ENCODE measurements at places on chromosomes 1 and 21.

- DNase-seq, result peak; percentile 83
Measured at GRCh38 chr1:18922319-18922726, 20.0 kb upstream of the ALDH4A1 start.

DNA sequence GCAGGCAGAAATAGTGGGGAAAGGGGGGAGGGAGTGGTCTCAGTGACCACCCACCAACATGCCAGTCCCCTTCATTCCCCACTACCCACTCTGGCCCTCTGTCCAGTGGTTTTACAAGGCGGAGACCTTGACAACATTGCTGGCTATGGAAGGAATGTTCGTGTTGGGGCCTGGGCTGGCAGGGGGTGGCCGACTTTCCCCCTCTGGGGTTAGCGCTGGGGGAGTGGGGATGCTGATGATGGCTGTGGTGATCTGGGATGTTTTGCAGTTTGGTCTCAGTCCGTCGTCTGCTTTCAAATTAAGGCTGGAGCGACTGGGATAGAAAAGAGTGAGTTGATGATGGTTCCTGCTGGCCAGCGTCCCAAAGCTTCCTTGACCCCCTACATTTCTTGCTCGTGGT, 20.3 kb downstream of the DDX20 start:
- no peak for DNase-seq

- no peak for DNase-seq
Measured at GRCh38 chr1:11690397-11691301, 861 bp upstream of the DRAXIN start.

DNA sequence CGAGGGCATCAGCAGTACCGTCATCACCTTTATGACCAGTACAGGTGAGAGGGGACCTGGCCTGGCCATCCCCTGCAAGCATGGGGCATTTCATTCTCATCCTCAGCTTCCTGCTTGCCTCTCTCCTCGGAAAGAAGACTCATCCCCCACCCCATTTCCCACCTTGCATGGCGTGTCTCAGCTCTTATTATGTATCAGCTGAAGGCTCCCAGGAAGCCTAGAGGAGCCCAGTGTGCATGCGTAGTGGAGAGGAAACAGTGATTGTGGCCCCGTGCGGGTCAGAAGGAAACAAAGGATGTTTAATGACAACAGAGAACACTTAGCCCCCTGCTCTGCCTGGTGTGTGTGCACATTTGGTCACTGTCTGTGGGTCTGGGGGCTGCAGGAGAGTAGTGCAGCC, 40.3 kb upstream of the CNTN2 start:
- DNase-seq, result no peak

DNA sequence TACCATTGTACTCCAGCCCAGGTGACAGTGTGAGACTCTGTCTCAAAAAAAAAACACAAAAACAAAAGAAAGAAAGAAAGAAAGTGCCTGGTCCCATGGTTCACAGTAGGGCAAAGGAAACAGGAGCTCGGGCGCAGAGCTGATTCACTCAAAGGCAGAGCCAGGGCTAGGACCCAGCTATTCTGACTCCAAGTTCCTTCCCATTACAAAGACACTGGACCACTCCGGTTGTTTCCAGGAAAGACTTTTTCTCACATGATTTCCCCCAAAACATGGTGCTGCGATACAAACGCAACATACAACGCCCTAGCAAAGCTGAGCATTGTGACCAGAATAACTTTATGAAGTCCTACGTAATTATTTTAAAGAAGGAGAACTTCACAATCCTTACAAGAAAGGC, 10.7 kb downstream of the ABCG1 start:
- no peak for DNase-seq

All from gastrocnemius medialis (tissue), 4 donors.